ENCODE measurements at places on chromosomes 11 and 22.
A peak's percentile ranks its signal among the peaks of the same experiment; 100 is the strongest.

DNA sequence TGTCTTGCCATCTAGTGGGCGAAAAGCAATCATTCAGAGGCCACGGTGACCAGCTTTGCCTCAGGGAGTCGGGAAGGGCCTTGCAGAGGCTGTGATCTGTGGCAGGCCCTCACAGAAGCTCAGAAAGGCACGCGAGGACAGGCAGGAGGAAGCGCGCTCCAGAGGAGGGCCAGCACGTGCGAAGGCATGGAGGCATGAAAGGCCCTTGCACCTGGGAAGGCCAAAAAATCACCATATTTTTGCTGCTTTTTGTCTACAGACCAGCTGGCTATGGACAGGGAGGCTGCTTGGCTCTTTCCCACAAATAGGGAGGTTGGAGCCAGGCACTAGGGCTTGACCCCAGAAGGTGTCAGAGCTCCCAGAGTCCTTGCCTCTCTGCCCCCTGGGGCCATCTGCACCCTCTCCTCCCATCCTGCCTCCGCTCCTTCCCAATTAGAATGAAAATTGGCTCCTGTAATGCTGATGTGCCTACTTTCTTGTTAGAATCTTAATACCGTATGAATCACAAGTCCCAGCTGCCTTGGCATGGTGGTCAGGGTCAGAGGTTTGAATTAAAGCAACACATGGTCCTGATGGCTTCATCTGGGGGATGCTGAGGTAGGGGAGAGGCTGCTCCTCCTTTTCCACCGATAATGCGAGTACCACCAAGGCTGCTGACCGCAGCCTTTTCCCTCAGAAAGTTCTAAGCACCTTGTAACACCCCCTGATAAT, 69.1 kb downstream of the FEZ1 start:
- no peak for DNase-seq

DNA sequence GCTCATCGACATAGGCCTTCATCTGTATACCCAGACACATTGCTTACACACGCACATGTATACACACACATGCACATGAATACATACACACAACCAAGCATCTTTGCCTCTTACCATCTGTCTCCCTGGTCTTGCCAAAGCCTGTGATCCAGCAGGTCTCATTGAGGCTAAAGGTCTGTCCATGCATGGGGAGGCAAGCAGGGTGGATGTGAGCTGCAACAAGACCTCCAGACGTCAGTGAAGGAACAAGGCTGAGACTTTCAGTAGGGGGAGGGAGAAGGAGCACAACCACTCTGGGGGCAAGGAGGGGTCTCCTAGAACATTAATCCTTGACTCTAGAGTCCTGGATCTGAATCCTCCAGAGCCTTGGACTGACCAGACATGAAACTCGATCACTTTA, 23.7 kb downstream of the TMPRSS13 start:
- no peak for DNase-seq

GRCh38 chr11:75429902-75430713, 2.9 kb downstream of the KLHL35 start:
- peak; percentile 52 for DNase-seq

- DNase-seq, result no peak
Observed at GRCh38 chr22:35630387-35630793, 13.3 kb upstream of the MB start.

GRCh38 chr22:46969491-46969890, 207.0 kb downstream of the TBC1D22A start:
- DNase-seq, result no peak

DNA sequence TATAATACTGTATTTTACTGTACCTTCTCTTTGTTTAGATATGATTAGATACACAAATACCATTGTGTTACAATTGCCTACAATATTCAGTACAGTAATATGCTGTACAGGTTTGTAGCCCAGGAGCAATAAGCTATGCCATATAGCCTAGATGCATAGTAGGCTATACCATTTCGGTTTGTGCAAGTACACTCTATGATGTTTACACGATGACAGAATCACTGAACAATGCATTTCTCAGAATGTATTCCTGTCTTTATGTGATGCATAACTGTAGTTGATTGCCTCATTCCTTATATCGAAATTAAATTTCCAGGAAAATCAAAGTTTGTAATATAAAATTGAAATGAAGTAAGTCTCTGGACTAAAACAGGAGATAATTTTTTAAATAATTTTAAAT, 49.3 kb upstream of the OR5P2 start:
- no peak for DNase-seq

- no peak for DNase-seq
Observed at GRCh38 chr11:47977623-47978022, 2.7 kb upstream of the PTPRJ start.

- DNase-seq, result no peak
Observed at GRCh38 chr22:28514321-28514821, 165.3 kb downstream of the TTC28 start.

DNA sequence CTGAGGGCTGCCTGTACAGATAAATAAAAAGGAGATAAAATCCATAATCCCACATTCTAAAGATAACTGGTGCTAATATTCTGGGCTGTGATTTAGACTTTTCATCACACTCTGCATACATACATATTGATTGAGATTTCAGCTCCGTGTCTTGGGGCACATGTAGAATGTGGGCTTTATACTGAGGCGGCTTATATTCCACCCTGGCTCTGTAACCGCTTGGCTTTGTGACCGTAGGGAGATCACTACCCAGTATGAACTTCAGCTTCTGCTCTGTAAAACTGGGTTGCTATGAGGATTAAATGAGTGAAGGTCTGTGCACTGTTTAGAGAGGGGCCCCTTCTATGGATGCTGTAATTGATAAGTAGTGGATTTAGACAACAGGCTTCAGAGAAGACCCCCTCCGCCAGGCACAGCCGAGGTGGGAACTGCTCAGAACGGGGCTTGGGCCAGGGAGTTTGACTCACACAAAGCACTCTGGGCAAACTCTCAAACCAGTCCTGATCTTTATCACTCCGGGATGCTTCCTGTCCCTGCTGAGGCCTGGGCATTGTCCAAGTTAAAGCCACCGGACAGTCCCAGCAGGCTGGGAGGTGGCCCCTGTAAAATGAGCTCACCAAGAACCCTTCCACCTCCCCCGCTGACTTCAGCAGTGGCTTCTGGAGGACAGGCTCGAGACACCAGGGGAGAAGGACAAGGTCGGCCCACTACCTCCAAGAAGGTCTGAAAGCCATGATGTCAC, 17.2 kb downstream of the KIAA1671 start:
- no peak for DNase-seq

GRCh38 chr22:28254396-28254795, 335.3 kb upstream of the PITPNB start:
- no peak for DNase-seq

DNA sequence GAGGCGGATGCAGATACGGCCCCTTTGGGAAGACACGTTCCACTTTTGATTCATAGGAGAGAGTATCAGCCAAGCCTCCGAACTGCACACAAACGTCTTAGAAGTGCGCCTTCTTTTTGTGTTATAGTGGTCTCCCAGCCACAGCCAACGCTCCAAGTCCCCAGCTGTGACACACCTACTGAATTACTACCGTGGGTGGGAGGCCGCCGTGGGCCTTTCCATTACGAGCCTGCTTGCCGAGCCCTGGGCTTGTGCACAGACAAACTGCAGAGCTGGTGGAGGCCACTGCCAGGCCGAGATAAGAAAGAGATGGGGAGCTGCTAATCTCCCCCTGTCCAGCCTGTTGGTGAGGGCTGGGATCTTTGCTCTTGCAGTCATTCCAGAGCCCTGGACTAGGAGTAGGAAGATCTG, 761 bp downstream of the HMBS start:
- no peak for DNase-seq

DNA sequence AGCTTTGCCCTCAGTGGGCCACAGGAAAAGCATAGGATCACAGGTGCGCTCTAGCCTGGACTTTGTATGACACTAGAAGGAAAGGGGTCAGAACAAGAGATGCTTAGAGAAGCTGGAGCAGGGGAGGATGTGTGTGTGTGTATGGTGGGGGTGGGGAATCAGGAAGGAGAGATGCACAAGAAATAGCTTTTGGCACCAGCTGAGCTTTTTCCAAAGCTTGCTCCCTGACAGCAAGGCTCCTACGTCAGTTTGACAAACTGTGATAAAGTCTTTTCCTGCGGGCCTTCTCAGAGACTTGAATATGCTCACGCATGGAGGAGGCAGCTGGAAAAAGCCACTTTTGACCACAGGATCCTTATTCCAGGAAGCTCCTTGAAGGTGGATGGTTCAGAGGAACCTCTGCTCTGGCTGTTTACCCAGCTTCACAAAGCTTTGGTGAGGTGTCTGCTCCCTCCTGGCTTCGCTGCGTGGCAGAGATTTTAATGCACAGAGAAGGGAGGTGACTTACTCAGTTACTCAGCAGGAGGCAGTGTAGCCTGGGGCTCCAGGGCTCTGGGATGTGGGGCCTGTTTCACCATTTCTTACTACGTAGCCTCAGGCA, 3.9 kb downstream of the CDC42EP1 start:
- no peak for DNase-seq

Measured in NCI-H345 (cell line).